ENCODE measurements at places on chromosomes 3 and 15.

GRCh38 chr3:24943961-24944360, 449.3 kb upstream of the THRB start:
- no peak for DNase-seq

GRCh38 chr15:89761009-89761831, 10.2 kb upstream of the MESP1 start:
- DNase-seq: no peak

DNA sequence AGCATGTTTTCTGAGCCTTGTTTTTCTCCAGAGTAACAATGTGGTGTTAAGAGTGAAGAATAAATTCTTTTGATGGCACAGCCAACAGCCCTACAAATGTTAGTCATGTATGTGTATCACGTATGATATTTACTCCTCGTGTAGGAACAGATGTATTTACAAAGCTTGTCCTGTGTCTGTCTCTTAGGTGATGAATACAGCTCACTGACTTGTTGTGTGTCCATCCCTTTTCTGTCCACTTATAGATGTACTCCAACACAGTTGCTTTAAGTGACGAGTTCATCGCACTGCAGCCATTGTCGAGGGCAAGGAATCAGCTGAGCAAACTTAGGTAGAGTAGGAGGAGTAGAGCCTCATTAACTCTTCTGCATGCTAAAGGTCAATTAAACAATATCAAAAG, 78.1 kb downstream of the DCUN1D1 start:
- DNase-seq: no peak

DNA sequence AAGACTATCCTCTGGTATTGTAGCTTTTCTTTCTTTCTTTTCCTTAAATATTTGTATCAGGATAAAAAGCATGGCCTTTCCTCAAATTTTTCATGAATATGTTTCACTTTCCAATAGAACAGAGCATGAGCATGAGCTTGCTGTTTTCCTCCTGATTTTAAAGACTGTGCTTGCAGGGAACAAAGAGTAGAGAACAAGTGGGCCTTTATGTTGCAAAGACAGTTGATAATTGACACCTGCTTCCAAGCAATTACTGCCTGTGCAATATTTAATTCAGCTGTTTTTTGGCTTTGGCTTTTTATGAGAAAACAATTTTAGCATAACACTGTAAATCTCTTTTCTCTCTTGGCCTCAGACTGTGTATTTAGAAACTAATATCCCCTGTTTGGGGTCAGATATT, 263.6 kb upstream of the AZI2 start:
- no peak for DNase-seq

- DNase-seq: no peak
Observed at GRCh38 chr3:63968612-63969350, 54.5 kb downstream of the PSMD6 start.

- no peak for DNase-seq
Observed at GRCh38 chr15:87734571-87735373, 521.8 kb downstream of the NTRK3 start.

DNA sequence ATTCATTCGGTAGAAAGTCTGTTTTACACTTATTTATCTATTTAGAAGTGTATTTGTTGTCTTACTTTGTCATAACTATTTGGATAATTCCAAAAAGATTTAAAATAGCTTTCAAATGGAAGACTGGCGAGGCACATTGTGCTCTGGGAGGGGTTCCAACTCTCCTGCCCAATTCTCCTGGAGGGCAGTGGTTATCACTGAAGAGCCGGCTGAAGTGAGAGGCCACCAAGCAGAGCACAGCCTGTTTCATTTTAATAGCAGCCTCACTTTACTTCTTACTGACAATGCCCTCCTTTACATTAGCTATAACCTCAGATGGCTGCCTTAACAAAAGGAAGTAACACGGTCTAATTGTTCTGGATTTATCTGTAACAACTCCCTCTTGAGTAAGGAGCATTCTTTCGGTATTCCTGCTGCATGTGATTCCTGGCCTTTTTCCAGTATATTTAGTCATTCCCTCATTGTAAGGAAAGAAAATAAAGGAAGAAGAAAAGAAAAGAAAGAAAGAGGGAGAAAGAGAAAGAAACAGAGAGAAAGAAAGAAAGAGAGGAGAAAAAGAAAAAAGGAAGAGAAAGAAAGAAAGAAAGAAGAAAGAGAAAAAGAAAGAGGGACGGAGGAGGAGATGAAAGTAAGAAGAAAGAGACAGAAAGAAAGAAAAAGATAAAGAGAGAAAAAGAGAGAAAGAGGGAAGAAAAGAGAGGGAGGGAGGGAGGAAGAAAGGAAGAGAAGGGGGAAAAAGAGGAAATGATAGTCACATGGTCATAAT, 339.8 kb upstream of the WNT5A start:
- DNase-seq: no peak

DNA sequence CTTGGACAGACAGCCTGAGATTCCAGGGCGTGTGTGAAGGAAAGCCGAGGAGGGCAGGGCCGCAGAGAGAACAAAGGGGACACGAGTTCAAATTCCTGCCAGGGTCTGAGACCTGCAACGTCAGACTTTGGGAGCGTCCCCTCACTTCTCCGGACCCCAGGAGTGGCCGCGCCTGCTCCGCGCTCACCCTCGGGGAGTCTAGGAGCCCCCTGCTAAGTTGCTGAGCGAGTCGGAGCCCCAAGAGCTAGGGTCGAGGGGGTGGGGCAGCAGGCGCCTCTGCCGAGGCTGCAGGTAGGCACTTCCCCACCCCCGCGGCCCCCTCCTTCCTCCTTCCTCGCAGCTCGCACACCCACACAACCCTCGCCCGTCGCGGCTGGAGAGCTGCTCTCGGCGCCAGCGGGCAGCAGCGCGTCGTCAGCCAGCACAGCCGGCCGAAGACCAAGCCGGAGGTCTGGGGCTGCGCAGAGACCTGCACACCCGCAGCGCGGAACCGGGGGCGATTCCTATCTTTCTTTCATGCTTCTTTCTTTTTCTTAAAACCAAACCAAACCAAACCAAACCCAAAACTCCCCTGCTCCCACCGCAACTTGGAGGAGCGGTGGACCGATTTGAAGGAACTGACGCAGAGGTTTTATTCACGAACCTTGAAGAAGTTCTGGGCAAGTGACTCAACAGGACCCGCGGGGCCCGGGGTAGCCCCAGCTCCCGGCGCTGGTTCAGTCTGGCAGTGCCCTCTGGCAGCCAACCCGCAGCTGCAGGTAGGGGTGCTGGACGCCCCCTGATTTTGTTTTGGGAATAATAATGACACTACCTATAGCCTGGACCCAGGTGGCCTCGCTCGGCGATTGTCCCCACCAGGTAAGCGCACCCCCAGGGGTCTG, at the start of gene ANKRD34C:
ANKRD34C (plus strand) TSS at position 352 of the 881 bp plus-strand sequence. CDS start 10,563 bp downstream, outside the sequence.
- DNase-seq: no peak

DNA sequence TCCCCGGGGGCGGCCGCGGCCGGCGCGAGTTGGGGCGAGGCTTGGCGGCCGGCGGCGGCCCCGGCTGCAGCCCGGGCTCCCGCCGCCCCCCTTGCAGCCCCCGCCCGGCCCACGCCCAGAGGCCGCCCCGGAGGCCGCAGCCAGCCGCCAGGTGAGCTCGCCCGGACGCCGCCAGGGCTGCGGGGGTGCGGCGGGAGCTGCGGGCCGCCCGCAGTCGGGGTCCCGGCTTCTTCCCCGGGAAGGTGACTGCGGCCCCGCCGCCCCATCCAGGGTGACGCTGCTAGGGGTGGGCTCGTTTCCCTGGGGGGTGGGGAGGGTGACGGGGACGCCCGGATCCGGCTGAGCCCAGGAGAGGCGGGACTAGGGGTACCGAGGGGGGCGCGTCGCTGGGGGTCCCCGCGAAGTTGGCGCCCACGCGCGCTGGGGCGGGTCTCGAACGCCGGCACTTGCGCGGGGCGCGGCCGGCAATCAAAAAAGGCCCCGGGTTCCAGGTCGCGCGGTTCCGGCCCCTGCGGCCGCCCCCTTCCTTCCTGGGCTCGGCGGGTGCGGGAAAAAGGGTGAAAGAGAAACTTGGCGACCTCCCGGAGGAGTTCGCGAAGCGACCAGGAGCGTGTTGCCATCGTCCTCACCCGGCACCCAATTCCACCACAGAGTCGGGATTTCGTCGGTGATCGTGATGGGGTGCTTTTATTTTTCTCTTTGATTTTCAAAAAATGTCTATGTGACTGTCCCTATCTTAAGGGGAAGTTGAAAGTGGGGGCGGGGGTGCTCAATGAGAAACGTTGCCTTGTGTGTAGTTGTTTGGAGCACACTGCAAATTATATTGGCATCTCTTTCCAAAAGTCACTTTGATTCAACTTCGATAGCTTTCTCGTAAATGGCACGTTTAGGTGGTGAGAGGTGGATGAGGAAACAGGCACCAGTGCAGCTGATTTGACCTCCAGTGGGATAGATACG, 619 bp downstream of the ATXN7 start:
- DNase-seq: peak; percentile 42

DNA sequence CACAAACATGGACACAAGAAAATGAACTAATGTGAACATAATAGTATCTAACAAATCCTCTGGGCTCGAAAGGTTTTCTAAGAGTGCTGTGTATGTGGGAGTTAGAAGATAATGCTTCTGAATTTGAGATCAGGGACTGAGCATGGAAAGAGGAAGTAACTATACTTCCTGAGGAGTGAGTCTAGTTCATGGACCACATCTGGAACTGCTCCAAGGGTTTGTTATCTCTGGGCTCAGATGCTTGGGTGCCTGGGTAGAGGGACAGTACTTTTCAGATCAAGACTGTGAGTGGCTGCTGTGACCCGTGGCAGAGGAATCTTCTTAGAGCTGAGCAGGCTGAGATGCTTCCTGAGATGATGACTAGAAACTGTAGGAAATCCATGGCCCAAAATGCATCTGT, 28.5 kb downstream of the TBC1D23 start:
- no peak for DNase-seq

- DNase-seq: no peak
Observed at GRCh38 chr3:171970301-171970788, 69.0 kb upstream of the FNDC3B start.

DNA sequence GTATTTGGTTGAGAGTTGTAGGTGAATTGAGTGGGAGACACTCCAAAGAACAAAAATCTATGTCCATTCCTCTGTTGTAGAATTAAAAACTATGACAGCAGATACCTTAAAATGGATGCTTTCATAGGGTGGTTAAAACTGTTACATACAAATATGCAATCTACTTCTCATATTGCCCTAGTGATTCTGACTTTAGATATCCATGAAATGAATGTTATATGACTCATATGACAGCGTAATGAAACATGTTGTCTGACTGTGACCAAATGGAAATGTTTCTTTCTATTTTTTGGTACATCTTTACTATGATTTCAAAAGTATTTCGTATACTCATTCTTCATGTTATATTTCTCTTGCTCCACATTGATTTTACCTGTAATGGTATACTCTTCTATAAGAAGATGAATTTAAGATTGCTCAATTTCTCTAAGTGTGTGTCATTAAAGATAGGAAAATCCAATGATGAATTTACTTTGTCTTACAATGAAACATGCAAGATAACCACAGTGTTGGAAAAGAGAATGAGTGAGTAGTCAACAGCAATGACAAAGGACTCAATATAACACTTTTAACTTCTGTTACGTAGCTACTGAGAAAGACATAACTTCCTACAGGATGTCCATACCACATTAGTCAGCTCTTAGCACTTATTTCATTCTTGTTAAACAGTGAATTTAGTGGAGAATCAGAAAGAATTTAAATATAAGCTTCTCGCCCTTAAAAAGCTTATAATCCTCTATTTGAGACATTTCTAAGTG, 79.3 kb upstream of the LSAMP start:
- no peak for DNase-seq

GRCh38 chr3:152613851-152614250, 221.1 kb upstream of the P2RY1 start:
- DNase-seq: no peak

GRCh38 chr15:72939514-72940228, 112.6 kb upstream of the NEO1 start:
- no peak for DNase-seq

DNA sequence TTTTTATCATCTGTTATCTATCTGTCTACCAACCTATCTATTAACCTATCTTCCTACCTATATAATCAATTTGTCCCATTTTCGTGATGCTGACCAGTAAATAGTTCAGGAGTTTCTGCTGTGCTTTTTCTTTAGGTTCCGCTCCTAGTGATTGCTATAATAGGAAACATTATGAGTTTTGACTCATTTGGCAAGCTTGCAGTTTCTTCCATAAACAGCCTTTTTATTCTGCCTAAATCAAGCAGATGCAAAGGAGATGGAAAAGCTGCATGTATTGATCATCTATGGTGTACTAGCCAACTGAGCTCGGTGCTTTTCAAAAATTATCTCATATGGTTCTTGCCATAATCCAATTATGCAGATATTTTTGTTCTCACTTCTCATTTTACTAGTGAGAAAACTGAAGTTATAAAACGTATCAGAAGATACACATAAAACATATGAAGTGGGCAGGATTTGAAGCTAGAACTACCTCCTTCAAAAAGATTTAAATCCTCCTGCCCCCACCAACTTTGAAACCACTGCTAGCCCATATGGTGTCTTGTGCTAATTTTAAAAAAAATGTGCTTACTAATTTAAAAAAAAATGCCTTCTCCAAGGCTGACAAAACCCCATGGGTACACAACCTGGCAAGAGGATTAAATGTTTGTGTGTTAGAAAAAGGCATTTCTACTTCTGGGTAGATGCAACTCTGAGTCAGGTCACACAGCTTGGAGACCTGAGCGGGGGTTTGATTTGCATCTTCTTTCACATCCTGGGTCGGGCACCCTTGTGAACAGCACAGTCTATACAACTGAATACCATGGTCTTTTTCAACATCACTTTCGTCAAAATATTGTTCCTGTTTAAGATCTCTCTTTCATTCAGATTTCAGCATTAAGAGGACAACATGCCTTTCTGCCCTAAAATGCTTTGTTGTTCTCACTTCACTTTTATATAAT, 267.0 kb downstream of the CHL1 start:
- no peak for DNase-seq

DNA sequence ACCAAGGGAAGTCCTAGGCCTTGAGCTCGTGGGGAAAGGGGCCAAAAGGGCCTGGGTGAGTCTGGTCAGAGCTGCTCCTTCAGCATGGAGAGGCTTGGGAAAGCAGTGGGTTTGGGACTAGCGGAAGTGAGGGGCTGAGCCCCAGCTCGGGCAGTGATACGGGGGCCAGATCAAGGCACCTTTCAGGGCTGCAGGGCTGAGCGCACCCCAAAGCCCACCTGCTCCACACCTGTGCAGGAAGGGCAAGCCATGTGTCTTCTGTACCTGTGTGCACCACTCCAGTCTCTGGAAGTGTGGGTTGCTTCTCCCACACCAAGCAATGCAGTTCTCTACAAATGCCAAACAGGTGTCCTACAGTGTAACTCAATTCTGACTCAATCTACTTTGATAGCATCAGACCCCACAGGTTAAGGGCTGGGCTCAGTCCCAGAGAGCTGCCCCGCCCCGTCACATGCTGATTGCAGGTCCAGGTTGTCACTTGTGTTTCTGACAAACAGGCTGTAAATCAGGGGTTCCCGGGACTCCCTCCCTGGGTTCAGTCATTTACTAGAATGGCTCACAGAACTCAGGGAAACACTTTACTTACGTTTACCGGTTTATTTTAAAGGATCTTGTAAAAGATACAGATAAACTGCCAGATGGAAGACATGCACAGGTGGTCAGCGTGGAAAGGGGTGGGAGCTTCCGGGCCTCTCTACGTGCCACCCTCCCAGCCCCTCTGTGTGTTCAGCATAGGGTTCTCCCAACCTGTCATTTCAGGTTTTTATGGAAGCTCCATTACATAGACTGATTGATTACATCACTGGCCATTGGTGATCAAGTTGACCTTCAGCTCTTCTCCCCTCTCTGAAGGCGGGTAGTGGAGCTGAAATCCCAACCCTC, 28.8 kb upstream of the KLF13 start:
- DNase-seq: no peak
